ENCODE measurements at places on chromosomes 16 and 17. TPM values are rescaled to one million over a fixed set of nuclear protein-coding genes. Genes with fewer than 3 reads are reported as not detected.
A peak's percentile ranks its signal among the peaks of the same experiment; 100 is the strongest.

GRCh38 chr16:56201030-56201429, 9.7 kb downstream of the GNAO1 start:
- H3K36me3 ChIP-seq = no peaks in the 10 kb centered on the region
- H3K4me3 ChIP-seq = no peak overlapping the region
- H3K27me3 ChIP-seq = peaks cover 3% of the 10 kb centered on the region
- H3K27ac ChIP-seq = no peak overlapping the region

DNA sequence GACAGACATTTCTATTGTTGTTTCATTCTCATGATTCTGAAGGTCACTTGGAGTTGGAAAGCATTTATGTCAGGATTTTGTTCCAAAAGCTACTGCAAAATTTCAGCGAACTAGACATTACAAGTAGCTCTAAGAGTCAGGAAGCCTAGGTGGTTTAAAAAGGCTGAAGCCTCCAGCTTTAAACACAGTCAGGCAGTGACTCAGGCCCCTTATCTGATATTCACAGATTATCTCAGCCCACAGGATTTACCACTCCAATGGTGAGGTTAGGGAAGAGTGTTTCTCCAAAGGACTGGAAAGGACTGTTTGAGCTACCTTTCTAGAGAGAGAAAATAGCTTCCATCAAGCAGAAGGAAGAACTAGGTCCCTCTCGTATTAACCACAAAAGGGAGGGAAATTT, 624.4 kb upstream of the C16orf82 start:
- H3K4me1 ChIP-seq = no peaks in the 10 kb centered on the region
- H3K4me3 ChIP-seq = no peak overlapping the region
- no peaks in the 10 kb centered on the region for H3K27me3 ChIP-seq
- H3K27ac ChIP-seq = no peak overlapping the region
- no peak for DNase-seq

DNA sequence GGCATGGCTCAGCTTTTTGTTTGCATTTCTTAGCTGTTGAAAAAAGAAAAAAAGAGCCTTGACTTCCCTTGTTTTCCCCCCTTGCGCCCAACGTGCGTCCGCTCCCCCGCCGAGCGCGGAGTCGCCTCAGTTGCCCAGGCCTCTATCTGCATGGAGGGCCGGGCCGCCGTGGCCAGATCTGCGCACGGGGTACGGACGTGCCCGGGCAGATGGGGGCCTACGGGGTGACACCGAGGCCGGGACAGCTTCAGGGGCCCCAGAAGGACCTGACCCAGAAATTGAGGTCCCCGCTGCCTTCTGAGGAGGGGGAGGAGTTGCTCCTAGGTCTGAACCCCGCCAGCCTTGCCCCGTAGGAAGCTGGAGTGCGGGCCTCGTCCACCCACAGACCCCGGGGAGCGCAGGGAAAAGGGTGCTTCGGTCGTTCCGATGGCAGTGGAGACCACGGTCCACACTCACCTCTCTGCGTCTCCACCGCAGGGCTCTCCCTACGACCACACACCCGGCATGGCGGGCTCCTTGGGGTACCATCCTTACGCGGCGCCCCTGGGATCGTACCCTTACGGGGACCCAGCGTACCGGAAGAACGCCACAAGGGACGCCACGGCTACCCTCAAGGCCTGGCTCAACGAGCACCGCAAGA, 1.5 kb downstream of the IRX5 start:
- peak overlapping the region; percentile 52 for H3K4me3 ChIP-seq
- DNase-seq = no peak
- H3K27ac ChIP-seq = peak overlapping the region; percentile 75
- H3K36me3 ChIP-seq = no peaks in the 10 kb centered on the region
- peaks cover 1% of the 10 kb centered on the region for H3K4me1 ChIP-seq

- H3K27me3 ChIP-seq = no peaks in the 10 kb centered on the region
- H3K4me3 ChIP-seq = no peak overlapping the region
- H3K36me3 ChIP-seq = peaks cover 78% of the 10 kb centered on the region
- H3K4me1 ChIP-seq = no peaks in the 10 kb centered on the region
Observed at GRCh38 chr16:31274831-31275816, 15.3 kb downstream of the ITGAM start.

DNA sequence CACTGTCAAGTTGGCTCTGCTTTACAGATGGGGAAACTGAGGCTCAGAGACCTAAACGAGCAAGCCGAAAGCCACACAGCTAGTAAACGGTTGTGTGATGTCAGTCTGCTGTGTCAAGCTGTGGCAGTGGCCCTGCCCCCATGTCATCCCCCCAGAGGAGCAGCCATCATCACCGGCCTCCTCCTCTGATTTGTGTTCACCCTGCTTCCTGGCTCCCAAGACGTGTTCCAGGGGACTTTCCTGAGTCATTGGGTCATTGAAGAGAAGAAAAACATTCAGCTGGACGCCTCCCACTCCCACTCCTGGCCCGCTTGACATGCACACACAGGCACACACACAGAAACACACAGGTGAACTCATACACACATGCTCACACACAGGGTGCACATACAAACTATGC, 54.0 kb upstream of the CIBAR2 start:
- no peak for DNase-seq
- peaks cover 46% of the 10 kb centered on the region for H3K27me3 ChIP-seq
- no peaks in the 10 kb centered on the region for H3K36me3 ChIP-seq
- no peak overlapping the region for H3K4me3 ChIP-seq

CNTNAP4 gene
- total RNA-seq = not detected
